HFFc6 (cell line): ENCODE measurements at places on chromosomes 7 and 10. TPM values are rescaled to one million over a fixed set of nuclear protein-coding genes. Genes with fewer than 3 reads are reported as not detected.

H2BK1 gene
- total RNA-seq = not detected in 3 replicates

PNLIPRP2 gene
- not detected in 3 replicates for total RNA-seq

ASL gene
- total RNA-seq = 41.2 and 42.9 TPM in 2 replicates

ACTR3C gene
- not detected in 3 replicates for total RNA-seq

LIPN gene
- not detected in 3 replicates for total RNA-seq

GPR15LG gene
- total RNA-seq = not detected in 3 replicates

ANKRD61 gene
- total RNA-seq = 0.18 TPM in 2 of 3 replicates, not detected in the other

DENND11 gene
- total RNA-seq = 2.8 to 3.4 TPM (median 3.2 TPM) in 3 replicates

KCNH2 gene
- total RNA-seq = not detected in 3 replicates

CCDC172 gene
- not detected in 3 replicates for total RNA-seq

SPDYE6 gene
- not detected in 3 replicates for total RNA-seq

MBL2 gene
- total RNA-seq = not detected in 3 replicates

PAX2 gene
- total RNA-seq = not detected in 2 replicates

KIFBP gene
- total RNA-seq = 39.1 to 53.3 TPM (median 48.4 TPM) in 3 replicates

LSM8 gene
- 16.6 to 20.9 TPM (median 20.6 TPM) in 3 replicates for total RNA-seq

FGFR2 gene
- total RNA-seq = not detected in 3 replicates

GRID2IP gene
- not detected in 3 replicates for total RNA-seq
